ENCODE measurements at places on chromosomes 13 and 19.

- no peak for DNase-seq
Observed at GRCh38 chr13:31485651-31486051, 253.7 kb upstream of the RXFP2 start.

- DNase-seq = no peak
Observed at GRCh38 chr13:42702716-42703115, 78.7 kb upstream of the FAM216B start.

DNA sequence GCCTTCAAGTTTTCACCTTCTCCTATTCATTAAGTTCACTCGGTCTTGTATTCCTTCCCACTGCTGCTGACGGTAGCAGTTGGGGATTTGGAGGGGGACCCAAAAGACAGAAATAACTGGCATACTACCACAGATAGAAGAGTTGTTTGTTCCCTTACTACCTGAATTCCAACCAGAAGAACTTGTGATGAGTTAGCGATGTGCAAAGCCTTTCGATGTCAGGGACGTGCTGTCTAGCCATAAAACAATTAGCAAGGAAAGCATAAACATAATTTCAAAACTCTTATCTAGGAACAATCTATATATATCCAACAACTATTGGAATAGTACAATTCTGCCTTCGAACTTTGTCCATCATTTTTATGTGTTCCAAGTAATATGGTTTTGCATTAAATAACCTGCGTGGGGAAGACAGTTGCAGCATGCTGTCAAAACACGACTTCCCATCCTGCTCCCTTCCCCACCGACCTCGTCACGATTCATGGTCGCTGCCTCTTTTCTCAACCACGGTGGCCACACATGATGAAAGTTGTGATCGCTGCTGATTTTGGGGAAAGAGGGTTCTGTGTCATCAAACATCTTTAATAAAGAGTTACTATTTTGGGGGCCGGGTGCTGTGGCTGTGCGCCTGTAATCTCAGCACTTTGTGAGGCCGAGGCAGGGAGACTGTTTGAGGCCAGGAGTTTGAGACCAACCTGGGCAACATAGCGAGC is 3.8 kb upstream of the SLC7A9 start:
- no peak for DNase-seq

DNA sequence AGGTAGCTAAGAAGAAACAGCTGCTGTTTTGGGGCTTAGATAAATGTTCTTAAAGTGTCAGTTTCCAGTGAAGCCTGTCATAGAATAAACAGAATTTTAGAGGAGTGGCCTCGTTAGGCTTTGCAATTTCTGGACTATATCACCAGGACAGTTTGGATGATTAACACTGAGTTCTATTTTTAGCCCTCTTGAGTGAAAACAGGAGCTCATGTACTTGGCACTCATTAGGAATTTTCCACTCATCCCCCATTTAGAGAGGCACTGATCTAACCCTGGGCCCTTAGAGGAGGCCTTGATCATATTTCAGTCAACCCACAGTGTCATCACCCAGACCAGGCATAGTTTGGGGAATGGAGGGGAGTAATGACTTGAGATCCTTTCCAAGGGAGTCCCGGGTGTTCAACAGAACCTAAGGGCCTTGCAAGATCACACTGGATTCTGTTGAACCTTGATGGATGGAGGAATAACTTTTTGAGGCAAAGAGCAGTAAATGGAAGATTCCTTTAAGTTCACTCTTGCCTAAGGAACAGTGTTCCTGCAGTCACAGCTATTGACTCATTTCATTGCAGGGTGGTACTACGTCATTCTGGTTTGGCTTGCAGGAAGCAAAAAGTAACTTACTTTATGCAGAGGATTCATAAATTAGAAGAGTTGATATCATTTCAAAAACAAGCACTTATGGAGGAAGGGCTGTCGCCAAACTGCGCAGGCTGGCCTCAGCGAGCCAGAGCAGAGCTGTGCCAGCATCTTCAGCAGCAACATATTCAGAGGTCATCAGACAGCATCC is 160.2 kb downstream of the SLC7A1 start:
- peak; percentile 40 for DNase-seq

GRCh38 chr13:48562296-48563066 is 29.6 kb upstream of the RCBTB2 start:
- DNase-seq = no peak

- peak; percentile 100 for DNase-seq
Observed at GRCh38 chr19:58572818-58573657, at the start of gene MZF1. Gene MZF1 (minus strand): TSS chr19:58573335. CDS start chr19:58571389, 1,946 bp downstream.

- no peak for DNase-seq
Observed at GRCh38 chr19:33404506-33405253, 31.2 kb downstream of the CEBPG start.

GRCh38 chr19:4588291-4588761 is 28.8 kb upstream of the SEMA6B start:
- no peak for DNase-seq

GRCh38 chr19:16069813-16070365 is 6.4 kb upstream of the TPM4 start:
- DNase-seq = no peak

All from cerebellar cortex (tissue), 1 donor.